ENCODE measurements at places on chromosomes 7 and 10.

- DNase-seq: no peak
These were observed 245.4 kb downstream of the ADARB2 start for GRCh38 chr10:1491901-1492300.

GRCh38 chr7:74010407-74010806 is 17.6 kb upstream of the ELN start:
- DNase-seq: no peak

- no peak for DNase-seq
These were observed 8.3 kb upstream of the PPP1R35 start for GRCh38 chr7:100444311-100445278.

DNA sequence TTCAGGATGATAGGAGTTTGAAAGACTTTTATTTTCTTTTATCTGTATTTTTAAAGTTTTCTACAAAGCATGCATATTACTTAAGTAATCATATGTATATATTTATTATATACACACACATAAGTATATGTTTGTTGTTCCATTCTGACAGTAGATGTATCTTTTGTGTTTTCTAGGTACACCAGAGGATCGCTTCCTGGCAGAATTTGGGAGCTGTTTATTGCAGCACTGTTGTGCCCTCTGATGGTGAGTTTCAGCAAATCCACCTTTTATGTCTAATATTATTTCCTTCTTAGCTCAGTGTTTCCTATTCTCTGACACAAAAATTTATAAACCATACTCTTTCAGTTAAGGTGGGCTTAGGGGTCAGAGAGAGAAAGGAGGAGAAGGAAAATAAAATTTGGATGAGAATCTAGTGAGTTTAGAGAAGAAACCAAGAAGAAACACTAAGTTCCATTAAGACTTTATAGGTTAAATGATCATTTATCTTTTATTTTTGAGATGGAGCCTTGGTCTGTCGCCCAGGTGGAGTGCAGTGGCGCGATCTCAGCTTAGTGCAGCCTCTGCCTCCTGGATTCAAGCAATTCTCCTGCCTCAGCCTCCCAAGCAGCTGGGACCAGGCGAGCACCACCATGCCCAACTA is 59.2 kb upstream of the OIT3 start:
- peak; percentile 72 for DNase-seq

DNA sequence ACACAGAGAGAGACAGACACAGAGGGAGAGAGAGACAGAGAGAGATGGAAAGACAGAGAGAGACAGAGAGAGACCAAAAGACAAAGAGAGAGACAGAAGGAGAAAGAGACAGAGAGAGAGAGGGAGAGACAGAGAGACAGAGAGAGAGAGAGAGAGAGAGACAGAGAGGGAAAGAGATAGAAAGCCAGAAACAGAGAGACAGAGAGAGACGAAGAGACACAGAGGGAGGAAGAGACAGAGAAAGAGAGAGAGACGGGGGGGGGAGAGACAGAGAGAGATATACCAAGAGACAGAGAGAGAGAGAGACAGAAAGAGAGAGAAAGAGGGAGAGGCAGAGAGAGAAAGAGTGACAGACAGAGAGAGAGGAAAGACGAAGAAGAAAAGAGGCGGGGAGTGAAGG is 10.2 kb downstream of the VSTM4 start:
- DNase-seq: no peak

- DNase-seq: no peak
These were observed 99.9 kb upstream of the IKZF1 start for GRCh38 chr7:50204581-50204980.

DNA sequence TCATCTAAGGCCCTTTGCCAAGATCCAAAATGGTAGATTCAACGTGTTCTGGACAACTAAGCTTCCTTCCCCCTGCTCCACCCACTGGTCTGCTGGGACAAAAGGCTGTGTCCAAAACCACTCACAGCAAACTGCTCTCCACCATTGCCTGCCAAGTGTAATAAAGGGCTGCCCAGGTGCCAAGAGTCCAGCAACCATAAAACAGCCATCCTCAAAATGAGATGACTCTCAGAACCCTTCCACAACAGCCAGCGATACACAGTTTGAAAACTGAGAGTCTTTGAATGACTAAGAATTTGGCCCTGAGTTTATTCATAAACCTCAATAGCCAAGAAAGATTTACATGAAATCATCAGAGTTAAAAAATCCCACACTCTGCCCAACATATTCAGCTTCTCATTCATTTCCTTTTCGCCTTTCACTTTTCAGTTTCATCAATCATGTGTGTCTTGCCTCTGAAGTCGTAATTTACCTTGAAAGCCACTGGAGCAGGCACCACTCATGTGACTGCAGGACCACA is 658.1 kb upstream of the MGMT start:
- DNase-seq: no peak

GRCh38 chr7:24334012-24334411 is 50.0 kb downstream of the NPY start:
- no peak for DNase-seq

- DNase-seq: no peak
These were observed 416.6 kb downstream of the RPS24 start for GRCh38 chr10:78450239-78450638.

DNA sequence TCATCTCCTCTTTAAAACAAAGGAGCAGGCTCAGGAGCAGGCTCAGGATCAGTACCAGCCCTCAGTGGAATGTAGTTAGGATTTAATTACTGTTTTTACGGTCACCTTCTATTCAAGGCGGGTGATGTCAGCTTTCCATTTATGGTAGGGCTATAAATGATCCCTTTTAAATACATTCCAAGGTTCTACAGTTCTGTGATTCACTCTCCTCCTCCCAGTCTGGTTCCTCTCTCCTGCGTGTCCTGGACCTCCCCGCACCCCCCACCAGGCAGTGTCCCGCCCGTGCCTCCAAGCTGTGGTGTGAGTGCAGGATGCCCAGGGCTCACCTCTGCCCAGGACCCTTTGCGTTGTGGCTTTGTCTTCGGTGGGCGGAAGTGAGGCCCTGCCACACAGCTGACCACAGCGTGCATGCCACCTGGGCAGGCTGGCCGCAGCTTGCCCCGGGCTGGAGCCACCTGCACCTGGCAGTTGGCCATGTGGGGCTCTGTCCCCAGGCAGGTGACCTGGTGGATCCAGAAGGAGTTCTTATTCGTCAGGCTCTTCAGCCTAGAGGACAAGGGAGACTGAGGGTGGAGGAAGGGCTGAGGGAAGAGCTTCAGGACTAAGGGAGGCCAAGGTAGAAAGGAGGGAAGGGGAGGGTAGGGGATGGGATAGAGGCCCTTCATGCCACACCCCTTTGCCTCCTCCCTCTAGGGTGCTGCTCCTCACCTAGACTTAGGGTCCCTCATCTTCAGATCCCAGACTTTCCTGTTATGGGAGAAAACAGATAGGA is 9.1 kb downstream of the LOXL4 start:
- peak; percentile 67 for DNase-seq

- no peak for DNase-seq
These were observed 178.8 kb upstream of the ANKRD30A start for GRCh38 chr10:36946598-36946997.
